ENCODE measurements at places on chromosomes 5 and 9.
A peak's percentile ranks its signal among the peaks of the same experiment; 100 is the strongest.

GRCh38 chr9:114096041-114096511, 3.0 kb downstream of the KIF12 start:
- no peak for DNase-seq

DNA sequence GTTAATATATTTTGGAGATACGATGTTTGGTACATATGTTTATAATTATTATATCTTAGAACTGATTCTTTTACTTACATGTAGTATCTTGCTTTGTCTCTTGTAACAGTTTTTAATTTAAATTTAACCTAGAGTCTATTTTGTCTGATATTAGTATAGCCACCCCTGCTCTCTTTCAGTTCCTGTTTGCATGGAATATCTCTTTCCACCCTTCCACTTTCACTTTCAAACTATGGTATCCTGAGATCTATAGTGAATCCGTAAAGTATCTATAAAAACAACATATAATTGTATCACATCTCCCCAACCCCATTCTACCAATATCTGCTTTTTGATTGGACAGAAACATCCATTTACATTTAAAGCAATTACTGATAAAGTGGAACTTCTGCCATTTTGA, 7.2 kb downstream of the IRGM start:
- DNase-seq, result no peak

DNA sequence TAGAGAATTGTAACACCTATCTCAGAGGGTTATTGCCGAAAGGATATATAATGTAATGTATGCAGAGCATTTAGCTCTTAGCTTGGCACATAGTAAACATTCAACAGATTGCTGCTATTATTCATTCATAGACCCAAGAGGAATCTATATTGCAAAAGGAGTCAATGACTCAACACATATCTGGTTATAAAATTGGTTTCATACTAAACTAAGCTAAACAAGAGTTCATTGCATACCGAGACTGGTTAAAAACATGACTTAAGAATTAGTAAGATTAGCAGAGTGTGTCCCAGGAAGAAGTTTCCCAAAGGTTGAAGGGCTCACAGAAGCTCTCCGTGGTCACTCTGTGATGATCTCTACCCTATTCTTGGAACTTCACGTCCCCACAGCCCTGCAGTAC, 339.6 kb upstream of the CCNH start:
- DNase-seq, result no peak

- DNase-seq, result no peak
These were observed 194.7 kb downstream of the SPATA31D1 start for GRCh38 chr9:82183181-82183860.

GRCh38 chr9:73132034-73132776, 19.5 kb upstream of the ANXA1 start:
- DNase-seq, result no peak

GRCh38 chr5:115578657-115579056, 23.6 kb downstream of the TICAM2 start:
- DNase-seq, result no peak

- no peak for DNase-seq
These were observed 11.9 kb downstream of the SIL1 start for GRCh38 chr5:139186261-139186660.

GRCh38 chr5:73122875-73123810, 2.8 kb downstream of the TMEM171 start:
- DNase-seq, result no peak

DNA sequence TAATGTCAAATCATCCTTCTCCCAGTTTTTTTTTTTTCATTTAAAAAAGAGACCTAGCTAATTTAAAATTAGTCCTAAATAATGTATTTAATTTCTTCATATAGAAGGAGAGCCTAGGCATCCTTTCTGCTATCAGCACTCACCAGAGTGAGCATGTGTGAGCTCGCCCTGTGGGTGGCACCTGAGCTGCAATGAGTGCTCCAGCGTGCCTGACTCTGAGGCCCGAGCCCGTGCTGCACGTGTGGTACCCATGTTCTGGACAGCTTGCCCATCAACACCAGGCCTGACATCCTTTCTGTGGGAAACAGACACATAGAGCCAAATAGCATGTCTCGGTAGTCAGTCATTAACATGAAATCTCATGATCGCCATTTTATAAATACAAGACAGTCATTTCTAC, 381.4 kb downstream of the DTWD2 start:
- DNase-seq, result no peak

DNA sequence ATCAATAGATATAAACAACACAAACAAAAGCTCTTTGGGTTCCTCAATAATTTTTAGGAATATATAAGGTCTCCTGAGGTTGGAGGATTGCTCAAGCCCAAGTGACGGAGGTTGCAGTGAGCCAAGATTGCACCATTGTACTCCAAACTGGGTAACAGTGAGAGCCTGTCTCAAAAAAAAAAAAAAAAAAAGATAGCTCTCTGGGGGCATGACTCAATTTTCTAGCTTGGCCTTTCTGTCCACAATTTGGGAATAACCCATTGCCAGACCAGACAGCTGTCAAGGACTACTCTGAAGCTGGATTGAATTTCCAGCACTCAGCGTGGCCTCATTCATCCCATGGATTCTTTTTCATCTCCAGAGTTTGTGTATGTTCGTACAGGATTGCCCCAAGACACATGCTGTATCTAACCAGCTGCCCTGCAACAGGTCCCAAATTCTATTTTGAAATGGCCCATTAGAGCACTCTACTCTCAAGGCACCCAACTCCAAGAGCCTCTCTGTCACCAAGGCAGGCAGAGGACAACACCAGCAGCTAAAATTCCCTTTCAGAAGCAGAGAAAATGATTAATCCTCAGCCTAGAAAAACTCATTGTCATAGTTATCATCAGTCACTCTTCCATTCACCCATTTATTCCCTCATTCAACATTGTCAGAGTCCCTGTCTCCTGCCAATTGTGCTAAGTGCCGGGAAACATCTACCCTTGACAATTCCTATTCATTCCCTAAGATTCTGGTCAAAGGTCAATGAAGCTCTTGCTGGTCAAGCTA, 8.7 kb downstream of the FAM193B start:
- DNase-seq, result no peak

- DNase-seq, result no peak
These were observed 367.3 kb downstream of the TUSC1 start for GRCh38 chr9:25310961-25311360.

DNA sequence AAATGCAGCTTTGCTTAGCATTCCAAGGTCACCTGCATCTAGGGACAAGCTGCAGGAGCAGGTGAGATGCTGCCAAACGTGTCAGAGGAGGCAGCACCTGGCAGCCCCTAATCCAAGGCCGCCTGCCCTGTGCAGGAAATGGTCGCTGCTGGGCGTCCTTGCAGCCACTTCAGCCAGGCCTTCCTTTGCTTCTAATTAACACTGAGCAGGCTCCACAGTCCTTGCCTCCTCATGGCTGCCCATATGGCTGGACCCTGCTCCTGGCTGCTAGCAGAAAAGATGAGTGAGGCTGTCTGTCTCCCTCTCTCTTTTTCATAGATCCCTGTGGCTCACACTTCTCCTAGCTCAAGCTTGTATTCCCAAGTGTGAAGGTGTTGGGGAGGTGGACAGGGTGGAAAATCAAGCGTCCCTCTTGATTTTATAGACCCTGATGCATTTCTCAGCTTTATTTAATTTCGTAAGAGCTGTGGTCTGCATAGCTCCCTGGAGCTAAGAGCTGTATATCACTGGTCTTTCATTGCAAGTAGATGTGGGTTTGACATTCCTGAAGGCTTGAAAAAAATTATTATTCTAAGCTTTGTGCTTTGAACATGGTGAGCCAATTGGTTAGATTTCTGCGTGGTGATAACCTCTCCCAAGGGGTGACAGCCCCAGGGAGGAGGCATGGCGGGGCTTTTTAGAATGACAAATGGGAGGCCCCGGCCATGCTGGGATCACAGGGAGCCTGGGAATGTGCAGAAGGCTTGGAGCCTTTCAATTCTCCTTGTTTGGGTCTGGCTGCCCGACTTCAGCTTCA, 193.8 kb downstream of the SLIT3 start:
- DNase-seq, result peak; percentile 30

GRCh38 chr5:94632024-94632423, 13.6 kb downstream of the SLF1 start:
- no peak for DNase-seq

- peak; percentile 74 for DNase-seq
These were observed 421.5 kb upstream of the DAP start for GRCh38 chr5:11182441-11183080.

DNA sequence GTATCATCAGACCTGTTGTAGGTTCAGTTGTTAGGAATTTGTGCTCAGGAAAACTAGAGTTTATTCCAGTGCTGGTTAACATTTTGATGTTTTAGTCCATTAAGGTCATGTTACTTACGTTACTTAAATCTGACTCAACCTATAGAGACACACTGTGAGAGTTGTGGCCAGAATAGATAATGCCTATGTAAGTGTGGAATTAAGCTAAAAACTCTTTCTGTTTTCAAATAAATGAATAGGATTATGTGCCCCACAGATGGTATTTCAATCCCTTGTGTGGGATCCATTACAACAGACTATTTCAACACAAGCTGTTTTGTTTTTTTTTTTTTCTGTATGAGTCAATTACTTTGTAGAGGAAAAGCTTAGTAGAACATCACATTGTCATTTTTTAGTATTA, 68.1 kb downstream of the MEGF10 start:
- peak; percentile 39 for DNase-seq

- DNase-seq, result no peak
These were observed 32.3 kb upstream of the ADAMTS2 start for GRCh38 chr5:179377421-179378115.

DNA sequence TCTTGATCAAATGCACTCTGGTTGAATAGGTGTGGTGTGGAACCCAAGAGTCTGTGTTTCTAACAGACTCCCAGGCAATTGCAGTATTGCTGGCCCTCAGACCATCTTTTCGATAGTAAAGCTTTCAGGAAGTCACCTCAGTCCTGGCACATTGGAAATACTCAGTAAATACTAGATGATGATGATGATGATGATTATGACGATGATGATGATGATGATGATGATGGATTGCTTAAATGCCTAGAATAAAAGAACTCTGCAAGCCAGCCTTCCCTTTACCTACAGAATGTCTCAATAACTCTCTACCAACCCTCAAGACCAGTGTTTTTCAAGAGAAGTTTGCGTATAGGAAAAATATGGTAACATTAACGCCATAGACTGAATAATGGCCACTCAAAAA, 268.0 kb downstream of the DNAH5 start:
- no peak for DNase-seq

DNA sequence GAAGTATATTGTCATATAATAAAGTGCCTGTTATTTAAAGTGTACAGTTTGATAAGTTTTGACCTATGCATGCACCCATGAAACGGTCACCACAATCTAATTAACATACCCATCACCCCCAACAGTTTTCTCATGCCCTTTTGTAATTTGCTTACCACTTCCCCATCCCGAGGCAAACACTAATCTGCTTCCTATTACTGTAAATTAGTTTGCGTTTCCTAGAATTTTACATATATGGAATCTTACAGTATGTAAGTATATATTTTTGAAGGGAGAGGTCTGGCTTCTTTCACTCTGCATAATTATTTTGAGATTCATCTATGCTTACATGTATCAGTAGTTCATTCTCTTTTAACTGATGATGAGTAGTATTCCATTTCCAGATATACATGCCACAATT, 56.5 kb downstream of the AMBP start:
- DNase-seq, result no peak

- DNase-seq, result peak; percentile 50
These were observed 5.1 kb downstream of the IGFBPL1 start for GRCh38 chr9:38419181-38419580.

DNA sequence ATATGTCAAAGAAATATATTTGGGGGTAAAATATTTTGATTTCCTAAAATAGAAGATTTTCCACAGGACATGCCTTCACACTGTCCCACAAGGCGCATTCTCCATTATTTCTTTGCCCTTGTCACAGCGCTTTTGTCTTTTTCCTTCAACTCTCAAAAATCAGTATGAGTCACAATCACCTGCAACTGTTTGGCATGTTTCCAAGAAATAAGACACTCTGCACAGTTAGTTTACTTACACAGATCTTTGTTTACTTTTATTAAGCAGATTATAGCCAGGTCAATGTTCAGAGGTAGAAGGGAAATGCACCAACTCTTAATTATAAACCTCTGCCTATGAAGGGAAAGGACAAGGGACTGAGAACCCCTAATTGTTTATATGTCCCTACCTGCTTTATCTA, 9.5 kb downstream of the CEMIP2 start:
- no peak for DNase-seq

DNA sequence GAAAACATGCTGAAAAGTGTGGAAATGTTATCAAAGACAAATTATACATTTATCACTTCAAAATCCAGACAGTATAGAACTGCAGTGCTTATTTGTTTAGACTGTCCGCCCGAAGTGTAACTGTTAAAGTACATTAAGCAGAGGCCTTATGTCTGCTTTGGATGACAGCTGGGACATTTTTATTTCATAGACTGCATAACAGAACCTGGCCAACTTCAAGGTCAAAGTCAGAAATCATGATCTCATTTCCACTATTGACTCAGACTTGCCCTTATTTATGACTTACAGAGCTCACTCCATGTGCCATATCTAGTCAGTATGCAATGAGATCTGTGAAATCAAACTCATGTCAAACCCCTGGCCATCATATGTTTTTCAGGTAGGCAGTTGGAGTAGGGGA, 87.7 kb downstream of the RAB3C start:
- DNase-seq, result no peak

DNA sequence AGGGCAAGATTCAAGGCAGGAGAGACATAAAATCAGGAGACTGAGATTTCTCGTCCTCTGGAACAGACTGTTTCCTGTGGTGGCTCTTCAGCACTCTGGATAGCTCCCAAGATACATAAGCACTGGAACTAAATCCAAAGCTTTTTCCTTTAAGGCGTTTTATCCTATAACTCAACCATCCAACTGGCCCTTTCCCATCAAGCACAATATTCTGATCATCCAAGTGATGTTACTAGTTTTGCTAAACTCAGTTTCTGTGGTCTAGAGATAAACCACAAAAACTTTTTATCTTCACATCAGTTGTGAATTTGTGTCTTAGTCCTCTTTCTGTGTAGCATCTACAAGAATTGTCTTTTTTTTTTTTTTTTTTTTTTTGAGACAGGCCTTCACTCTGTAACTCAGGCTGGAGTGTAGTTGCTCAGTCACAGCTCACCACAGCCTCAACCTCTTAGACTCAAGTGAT, 299.4 kb downstream of the COX7C start:
- DNase-seq, result no peak

DNA sequence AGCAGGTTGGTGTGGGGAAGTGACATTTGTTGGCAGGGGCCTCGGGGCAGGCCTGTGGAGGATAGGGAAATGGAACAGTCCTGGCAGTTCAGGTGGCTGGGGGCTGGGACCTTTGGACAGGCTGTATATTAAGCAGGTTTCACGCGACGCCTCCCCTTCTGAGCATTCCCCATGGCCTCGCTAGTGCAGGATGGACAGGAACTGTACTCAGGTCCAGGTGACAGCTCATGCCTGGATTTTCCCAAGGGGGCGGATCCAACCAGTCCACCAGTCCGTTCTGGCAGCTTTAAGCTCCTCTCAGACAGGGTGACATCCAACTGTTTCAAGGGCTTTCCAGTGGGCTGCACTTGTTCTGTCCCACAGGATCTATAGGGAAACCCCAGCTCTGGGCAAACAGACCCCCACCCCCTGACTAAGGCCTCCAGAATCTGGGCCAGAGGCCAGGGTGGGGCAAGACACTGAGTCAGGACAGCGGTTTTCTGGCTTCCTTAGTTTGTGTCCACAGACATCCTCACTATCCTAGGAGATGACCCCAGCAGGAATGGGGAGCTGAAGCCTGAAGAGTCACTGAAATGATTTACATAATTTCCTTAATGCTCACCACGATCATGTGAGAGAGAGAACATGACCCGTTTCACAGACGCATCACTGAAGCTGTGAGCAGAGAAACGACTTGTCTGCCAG, 20.9 kb downstream of the CSF2 start:
- peak; percentile 26 for DNase-seq

- DNase-seq, result peak; percentile 72
These were observed 17.5 kb upstream of the DHFR start for GRCh38 chr5:80672140-80672736.
